ENCODE measurements at places on chromosomes 13 and 19.
A peak's percentile ranks its signal among the peaks of the same experiment; 100 is the strongest.

- no peak for DNase-seq
Measured at GRCh38 chr13:51785712-51786424, 18.1 kb downstream of the DHRS12 start.

DNA sequence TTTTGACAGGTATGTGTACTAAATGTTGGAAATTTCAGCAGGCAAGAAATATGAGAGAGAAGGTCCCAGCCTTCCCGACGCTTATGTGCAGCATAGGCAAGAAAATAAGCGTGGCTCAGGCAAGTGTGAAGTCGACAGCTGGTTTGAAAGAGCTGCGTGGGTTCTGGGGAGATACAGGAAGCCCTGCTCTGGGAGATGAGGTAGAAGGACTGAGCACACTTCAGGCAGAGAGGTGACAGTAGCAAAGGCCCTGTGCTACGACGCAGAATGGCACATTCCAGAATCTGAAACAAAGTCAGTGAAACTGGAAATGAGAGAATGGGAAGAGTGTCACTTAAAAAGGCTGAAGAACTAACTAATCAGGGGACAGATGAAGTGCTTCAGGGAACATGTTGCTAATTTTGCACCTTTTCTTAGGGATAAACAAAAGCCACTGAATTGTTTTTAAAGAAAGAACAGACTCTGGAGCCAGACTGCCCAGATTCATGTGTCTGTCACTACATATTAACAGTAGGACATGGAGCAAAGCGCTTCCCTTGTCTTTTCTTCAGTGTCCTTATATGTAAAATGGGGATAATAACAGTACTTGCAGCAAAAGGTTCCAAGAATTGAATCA is 160.1 kb downstream of the SPRY2 start:
- no peak for DNase-seq

DNA sequence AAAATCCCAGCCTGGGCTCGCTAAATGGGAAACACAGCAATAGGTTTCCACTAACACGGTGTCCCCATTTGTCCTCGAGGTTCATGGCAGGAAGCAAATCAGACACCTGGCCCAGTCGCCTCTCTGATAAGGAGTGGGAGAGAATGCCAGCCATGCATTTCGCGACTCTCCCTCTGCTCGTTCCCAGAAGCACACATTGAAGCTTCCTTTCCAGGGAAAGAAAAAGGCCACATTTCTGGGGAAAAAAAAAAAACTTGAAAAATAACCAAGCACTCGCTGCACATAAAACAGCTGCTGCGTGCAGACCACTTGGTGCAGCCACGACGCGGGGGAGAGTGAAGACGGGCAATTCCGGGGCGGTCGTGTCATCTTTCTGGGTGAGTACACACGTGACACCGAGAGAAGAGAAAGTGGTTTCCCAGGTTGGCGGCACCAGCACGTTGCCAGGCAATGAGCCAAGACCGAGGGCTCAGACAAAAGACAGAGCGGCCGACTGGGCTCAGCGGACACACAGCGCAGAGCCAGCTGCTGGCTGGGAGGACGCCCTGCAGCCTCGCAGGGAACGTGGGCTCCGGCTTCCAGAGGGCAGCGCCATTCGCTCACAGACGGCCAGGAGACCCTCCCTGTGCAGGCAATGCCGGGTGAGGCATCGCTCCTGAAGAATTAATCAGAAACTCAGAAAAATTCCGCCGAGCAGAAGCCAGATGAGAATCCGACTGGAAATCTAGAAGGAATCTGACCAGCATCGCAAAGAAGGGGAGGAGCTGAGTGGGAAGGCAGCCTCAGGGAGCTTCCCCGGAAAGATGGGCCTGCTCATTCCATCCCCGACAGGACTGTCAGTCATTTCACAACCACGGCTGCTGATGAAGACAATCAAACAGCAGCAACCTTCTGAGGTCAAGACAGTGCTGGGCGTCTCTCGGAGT is 83.2 kb upstream of the IRS2 start:
- peak; percentile 9 for DNase-seq

DNA sequence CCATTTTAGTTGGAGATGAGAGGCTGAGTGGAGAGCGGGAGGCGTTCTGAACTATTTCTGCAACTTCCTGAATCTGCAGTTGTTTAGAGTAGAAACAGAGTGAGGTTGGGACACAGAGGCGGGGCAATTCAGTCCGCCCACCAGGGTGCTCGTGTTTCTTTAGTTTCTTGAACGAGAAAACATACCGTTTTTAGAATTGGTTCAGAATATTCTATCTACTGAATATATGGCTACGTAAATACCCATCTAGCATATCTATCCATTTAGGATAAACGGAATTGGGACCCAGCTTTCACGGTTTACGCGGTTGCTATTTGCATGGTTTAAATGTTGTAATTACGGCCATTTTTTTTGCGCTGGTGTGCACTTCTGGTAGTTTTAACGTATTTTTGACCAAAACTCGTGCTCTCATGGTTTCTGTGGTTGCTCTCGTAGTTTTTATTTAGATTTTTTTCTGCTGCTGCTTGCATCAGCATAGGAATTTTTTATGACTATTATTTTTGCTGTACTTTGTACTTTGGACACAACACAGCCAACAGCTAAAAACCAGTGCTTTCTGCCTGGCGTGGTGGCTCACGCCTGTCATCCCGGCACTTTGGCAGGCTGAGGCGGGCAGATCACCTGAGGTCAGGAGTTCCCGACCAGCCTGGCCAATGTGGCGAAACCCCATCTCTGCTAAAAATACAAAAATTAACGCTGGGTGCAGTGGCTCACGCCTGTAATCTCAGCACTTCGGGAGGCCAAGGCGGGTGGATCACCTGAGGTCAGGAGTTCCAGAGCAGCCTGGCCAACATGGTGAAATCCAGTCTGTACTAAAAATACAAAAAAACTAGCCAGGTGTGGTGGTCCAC is 32.7 kb downstream of the TIMM13 start:
- DNase-seq, result no peak

- DNase-seq, result no peak
Measured at GRCh38 chr13:94829185-94829836, 117.0 kb upstream of the SOX21 start.

- no peak for DNase-seq
Measured at GRCh38 chr19:51450730-51451307, 7.4 kb downstream of the SIGLEC8 start.

- DNase-seq, result no peak
Measured at GRCh38 chr13:98792785-98793495, 40.5 kb upstream of the SLC15A1 start.

- no peak for DNase-seq
Measured at GRCh38 chr13:53822136-53822535, 793.5 kb downstream of the OLFM4 start.

DNA sequence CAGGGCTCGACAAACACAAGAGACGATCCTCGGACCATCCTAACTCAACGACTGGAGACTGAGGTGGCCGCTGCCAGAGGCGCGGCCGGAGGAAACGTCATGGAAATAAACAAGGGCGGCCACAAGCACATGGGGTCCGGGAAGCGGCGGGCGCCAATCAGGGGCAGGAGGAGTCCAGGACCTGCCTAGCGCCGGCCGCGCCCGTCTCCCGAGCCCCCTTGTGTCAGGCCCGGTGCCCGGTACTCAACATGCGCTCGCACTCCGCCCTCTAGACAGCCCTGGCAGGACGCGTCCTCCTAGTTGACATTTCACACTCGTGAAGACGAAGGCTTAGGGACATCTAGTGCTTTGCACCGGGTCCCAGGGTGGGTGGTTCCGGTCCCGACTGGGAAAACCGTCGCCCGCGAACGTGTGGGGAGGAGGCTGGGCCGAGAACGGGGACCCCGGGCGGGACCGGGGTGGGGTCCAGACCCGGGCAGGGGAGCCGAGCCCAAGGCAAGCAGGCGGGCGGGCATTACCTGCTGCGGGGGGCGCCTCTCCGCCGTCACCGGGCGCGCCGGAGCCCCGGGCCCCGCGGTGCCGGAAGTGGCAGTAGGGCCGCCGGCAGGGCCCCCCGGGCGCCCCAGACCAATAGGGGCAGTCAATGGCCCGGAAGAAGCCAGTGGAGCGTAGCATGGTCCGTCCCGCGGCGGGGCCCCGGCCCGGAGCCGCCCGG is 442 bp downstream of the REXO1 start:
- peak; percentile 63 for DNase-seq

DNA sequence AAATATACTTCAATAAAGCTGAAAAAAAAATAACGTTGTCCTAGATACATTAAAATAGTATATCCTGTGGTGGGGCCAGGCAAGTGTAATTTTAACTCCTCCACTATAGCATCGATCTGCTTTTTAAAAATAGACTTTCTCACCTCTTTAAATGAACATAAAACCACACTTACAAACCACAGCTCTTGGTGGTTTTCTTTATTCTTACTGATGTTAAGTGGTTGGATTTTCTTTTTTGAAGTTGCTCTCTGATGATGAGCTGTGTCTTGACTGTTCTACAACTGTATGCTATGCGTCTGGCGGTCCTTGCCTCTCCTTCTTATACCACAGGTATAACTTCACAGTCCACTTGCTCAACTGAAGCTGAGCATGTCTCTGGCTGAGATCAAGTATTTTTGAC is 721.5 kb upstream of the KLHL1 start:
- no peak for DNase-seq

DNA sequence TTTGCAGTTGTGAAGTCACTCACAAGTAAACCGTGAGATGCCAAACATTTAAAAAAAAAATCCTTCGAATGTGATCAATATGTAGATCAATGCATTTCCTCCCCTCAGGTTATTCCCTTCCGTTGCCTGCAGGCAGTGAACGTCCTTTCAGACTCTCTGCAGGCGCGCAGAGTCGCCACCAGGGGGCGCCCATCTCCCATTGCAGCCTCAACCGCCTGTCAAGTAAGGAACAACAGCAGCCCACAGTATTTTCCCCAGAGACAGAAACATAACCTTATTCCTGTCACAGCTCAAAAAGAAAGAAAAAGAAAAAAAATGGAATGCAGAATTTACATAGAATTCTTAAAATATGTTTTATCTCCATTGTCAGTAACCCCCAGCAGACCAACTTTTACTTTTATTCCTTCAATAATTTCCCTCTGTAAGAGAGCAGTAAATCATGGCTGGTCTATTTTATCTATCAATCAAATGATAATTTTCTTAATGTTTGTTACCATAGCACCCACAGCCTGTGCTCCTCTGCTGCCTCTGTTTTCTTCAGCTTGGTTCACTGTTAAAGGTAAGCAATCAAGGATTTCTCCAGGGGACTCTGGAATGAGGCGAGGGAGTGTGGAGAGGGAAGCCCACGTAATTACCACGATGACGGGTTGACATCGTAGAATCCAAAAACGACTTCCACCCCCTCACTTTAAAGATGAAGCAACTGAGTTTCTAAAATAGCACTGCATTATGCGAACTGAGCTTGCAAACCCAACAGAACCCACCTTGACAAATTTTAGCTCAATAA is 637.6 kb upstream of the ARGLU1 start:
- DNase-seq, result peak; percentile 87

DNA sequence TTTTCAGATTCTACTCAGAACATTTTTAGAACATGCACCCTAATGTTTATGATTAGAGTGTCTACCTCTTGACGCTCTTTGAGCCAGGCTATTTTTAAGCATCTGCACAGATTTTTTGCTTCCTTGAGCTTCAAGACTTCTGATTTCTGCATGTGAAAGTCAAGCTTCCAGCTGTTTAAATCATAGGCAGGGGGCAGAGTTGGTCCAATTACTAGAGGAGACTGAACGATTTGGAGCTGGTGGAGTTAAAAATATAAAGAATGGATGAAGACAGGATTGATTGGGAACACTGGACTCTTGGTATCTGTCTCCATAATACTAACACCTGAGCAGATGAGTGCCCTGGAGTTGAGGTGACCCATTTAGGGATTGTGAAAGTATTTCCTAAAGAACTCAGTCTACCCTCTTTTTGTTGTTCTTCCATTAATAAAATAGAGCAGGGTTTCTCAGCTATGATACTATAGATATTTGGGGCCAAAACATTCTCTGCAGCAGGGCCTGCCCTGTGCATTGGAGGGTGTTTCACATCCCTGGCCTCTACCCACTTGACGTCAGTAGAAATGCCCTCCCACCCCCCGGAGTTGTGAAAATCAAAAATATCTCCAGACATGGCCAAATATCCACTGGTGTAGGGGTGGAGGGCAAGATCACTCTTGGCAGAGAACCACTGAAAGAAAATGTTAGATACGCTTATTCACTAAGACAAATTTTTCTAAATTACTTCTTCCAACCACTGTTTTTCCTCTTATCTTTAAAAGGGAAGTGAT is 160.1 kb downstream of the COG6 start:
- DNase-seq, result no peak

- no peak for DNase-seq
Measured at GRCh38 chr19:55246462-55247451, 12.1 kb downstream of the PPP6R1 start.

DNA sequence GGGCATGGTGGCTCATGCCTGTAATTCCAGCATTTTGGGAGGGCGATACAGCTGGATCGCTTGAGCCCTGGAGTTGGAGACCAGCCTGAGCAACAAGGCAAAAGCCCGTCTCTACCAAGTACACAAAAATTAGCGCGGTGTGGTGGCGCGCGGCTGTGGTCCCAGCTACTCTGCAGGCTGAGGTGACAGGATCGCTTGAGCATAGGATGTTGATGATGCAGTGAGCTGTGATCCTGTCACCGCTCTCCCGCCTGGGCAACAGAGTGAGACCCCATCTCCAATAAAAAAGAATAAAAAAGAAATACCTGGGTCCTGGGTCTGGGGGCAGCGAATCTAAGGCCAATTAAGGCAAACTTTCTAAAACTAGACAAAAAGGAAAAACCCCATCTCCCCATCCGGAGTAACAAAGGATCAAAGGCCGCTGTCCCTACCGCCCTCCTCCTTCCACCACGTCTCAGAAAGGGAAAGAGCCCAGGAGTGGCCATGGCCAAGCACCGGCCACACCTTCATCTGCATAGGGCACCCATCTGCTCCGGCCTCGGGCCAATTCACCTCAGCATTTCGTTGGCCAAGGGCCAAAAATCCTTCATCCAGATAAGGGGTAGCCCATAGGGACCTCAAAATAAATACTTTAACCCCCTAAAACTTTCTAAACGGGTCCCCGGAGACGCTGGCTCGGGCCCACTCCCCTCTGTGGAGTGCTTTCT is 851 bp downstream of the ZNF320 start:
- peak; percentile 20 for DNase-seq

- no peak for DNase-seq
Measured at GRCh38 chr13:19810996-19811881, 28.5 kb upstream of the PSPC1 start.

DNA sequence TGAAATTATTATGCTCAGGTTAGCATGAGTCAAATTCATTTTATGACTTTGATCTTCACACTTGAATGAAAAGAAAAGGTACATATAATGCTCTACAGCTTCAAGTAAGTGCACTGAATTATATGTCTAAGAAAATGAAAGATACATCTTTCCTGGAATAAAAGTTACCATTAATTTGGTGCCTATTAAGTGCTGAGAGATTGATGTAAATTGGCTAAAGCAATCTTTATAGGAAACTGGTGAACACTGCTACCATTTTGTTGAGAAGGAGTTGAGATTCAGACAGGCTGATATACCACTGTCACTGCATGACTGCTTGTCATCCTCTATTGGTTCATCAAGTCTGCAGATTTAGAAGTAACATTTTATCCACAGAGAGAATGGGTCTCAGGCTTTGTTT is 416.8 kb upstream of the SPRY2 start:
- DNase-seq, result no peak
